ENCODE measurements at places on chromosomes 4 and X.

GRCh38 chrX:68440940-68441339 lies 7.6 kb upstream of the OPHN1 start:
- no peak for DNase-seq

DNA sequence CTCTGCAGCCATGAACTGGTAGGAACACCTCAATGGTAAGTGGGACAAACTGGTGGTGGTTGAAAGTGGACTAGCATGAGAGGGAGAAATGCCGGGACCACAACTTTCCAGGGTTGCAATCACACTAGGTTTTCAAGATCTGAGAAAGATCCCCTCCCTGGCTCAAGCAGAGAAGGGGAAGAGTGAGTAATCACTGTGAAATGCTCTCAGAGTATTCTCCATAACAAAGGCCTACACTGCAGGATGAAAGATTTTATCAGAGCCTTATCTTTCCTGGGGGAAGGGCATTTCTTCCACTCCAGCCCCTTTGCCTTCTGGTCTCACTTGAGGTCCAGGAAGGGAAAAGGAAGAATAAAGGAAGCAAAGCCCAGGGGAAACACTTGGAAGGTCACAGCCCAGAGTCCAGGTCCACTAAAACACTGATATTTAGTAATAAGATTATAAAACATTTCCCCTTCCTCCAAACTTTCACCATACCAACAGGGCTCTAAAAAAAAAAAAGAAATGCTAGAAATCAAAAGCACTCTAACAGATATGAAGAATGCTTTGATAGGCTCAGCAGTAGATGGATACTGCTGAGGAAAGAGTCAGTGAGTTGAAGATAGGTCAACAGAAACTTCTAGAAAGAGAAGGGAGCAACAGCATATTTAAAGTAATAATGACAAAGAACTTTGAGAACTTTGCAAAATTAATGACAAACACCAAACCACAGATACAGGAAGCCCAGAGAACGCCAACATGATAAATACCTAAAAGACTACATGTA lies 95.9 kb downstream of the WDFY3 start:
- no peak for DNase-seq

- no peak for DNase-seq
These were observed 125.8 kb upstream of the STX18 start for GRCh38 chr4:4667622-4668081.

- DNase-seq = peak; percentile 82
These were observed 597 bp upstream of the NUDT6 start for GRCh38 chr4:122922877-122923511.

GRCh38 chrX:70470850-70471289 lies 26.2 kb downstream of the DLG3 start:
- no peak for DNase-seq

DNA sequence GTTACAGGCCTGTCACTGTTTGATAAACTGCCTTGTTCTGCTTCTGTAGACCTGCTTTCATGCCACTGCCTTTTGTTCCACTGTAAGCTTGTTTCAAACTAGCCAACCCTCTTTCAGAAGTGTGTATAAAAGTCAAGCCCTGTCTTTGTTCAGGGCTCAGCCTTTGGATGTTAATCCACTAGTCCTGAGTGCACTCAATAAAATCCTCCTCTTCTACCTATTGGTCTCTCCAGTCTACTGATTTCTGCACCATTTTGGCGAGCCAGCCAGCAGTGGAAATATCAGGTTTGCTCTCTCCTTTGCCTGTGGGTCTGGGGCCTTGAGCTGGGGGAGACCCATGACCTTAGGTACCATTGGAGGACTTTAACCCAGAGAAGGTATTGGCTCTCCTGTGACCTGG lies 901.6 kb upstream of the NDST4 start:
- no peak for DNase-seq

- peak; percentile 11 for DNase-seq
These were observed 29.4 kb downstream of the IRF2 start for GRCh38 chr4:184444953-184445309.

- DNase-seq = peak; percentile 12
These were observed 43.0 kb downstream of the CCDC158 start for GRCh38 chr4:76377911-76378310.

DNA sequence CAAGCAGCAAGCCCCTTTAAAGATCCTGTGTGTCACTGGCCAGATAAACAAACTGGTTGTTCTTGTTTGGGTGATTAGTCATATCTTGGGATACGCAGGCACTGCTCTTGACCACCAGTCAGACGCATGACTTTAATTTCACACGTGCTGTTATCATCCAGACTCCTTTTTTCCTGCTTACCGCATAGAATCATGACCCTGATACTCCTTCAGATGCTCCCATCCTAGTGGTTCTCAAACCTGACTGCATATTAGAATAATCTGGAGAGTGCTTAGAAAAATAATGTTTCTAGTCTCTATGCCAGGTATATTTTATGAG lies 78.8 kb downstream of the CLDN22 start:
- no peak for DNase-seq

DNA sequence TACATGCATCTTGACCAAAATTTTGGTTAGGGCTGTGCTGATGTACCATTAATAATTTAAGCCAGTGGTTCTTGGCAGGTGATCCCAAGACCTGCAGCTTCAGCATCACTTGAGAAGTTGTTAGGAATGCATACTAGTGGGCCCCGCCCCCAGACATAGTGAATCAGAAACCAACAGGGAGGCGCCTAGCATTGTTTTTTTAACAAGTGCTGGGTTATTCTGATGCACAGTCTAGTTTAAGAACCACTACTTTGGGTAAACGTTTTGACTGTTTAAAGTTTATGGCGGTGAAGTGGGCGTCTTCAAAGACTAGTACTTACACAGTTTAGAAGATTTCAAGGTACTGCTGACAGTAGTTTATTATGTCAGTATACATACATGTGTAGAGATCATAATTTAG lies 23.6 kb downstream of the FAM199X start:
- DNase-seq = no peak

- no peak for DNase-seq
These were observed 198.8 kb upstream of the BMP3 start for GRCh38 chr4:80831383-80832361.

DNA sequence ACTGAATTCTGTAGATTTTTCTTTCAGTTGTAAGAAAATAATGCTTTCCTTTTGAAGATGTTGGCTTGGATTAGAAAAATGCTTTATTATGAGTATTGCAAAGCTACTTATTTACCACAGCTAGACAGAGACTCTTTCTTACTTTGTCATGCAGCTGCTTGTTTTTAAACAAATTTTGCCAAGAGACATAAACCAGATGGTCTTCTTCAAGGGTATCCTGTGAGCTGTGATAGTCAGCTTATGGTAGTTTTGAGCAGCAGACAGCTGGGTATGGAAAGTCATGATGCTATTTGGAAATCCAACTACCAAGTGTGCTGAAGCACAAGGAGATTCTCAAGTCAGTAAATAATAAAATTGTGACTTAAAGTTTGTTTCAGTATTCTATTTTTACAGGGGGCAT lies 941.5 kb downstream of the DMD start:
- DNase-seq = no peak

DNA sequence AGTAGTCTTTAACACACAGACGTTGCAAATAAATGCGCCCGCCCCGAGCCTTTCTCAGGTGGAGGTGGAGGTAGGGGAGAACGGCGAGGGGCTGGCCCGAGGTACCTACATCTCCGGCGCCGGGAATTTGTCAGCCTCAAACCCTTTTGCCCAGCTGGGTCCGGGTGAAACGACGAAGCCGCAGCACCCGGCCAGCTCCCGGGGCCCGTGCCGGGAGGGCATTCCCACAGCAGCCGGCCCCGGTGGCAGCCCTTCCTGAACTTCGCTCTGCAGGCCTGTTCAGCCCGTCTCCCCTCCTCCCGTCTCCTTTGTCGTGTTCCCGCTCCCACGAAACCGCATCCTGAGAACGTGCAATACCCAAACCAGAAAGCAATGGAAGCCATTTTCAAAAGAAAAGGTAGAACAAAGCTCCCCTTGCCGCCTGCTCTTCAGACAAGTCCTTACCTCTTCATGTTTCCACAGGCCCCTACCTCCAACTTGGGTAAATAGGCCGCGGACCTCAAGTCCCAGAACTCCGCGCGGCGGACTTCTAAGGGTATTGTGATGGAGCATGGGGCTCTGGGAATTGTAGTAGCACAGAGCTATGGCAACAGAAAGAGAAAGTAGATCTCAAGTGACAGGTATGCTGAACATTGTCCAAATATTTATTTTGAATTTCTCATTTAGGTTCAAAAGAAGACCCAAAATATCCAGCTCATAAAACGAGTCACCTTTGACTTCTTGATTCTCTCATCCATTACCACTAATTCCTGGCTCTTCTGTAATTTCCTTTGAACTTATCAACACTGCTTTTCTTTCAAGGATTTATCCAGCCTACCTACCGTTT lies at the start of gene RBM41:
RBM41 (minus strand) TSS at position 501 of the 826 bp plus-strand sequence; CDS start at position 452, 49 bp downstream.
- DNase-seq = peak; percentile 45

DNA sequence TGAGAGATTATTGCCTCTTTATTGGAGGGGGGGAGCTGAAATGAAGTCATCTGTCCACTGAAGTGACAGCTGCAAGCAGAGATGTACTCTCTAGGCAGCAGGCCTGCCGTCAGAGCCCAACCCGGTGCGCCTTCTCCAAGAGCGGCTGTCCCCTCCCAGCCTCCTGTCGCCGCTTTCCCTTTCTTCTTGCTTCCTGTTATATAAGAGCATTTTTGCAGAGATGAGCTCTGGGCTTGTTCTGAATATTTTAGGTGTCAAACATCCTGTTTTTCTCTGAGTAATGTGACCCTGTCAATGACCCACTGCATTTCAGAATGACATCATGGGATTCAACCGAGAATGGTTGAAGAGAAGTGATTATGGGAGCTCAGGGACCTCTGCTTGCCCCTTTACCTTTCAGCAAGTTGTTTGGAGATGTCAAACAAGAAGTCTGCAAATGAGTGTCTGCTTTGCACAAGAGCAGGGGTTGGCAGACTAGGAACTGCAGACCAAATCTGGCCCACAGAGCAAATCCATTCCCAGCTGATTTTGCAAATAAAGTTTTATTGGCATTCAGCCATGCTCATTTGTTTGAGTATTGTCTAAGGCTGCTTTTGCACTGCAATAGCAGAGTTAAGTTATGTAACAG lies 79.9 kb downstream of the SLC9A6 start:
- no peak for DNase-seq

- peak; percentile 40 for DNase-seq
These were observed 390.3 kb downstream of the SH2D1A start for GRCh38 chrX:124736553-124737270.

GRCh38 chr4:38780833-38781484 lies 1.8 kb downstream of the TLR10 start:
- no peak for DNase-seq

GRCh38 chrX:71941145-71941544 lies 30.5 kb downstream of the NHSL2 start:
- DNase-seq = no peak

GRCh38 chr4:155402941-155403340 lies 26.2 kb upstream of the MAP9 start:
- DNase-seq = no peak

DNA sequence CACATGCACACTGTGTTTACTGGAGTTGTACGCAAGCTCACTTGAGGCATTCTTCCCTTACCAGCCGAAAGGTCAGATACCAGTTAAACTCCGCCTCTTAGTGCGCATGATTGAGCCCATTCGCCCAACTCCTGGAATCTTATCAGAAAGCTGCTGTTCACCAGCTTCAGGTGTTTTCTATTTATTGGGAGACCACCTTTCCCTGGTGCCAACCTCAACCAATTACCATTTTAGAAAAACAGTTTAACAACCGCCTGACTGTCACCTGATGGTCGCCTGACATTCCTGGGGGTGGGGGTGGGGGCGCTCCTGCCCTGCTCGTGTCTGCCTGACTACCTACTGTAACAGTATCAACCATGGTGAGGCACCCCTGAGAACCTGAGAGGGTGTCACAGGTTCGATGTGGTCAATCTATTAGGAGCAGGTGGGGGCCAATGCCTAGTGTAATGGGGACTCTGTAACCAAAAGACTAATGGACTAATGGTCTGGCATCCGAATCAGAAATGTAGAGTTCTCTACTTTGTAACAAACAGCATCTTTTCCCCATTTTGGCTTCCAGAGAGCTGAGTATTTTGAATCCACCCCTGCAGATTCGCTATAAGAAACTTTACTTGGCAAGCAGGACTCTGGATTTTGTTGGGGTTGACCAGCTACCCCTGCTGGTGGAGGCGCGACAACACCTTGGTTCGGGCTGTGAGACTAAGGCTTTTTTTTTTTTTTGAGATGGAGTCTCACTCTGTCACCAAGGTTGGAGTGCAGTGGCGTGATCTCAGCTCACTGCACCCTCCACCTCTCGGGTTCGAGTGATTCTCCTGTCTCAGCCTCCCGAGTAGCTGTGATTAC lies 58.2 kb upstream of the ZNF157 start:
- DNase-seq = peak; percentile 8

GRCh38 chrX:5774446-5774845 lies 454.2 kb downstream of the NLGN4X start:
- no peak for DNase-seq

DNA sequence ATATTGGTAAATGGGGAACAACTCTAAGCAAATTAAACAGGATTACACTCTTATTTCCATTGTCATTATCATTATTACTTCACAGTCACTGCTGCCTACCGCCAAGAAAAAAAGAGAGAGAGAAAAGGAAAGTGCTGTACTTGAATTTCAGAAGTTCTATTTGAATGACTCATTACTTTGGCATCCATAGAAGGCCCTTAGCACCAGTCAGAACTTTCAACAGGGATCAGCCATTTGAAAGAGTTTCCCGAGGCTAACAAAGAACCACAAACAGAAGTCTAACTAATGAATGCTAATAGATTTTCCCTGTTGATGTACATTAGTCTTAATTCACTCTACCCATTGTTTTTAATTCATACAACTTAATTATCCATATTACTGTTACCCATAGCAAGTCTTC lies 116.3 kb downstream of the SHROOM4 start:
- no peak for DNase-seq

- no peak for DNase-seq
These were observed 22.4 kb downstream of the LPAR4 start for GRCh38 chrX:78769946-78770345.

DNA sequence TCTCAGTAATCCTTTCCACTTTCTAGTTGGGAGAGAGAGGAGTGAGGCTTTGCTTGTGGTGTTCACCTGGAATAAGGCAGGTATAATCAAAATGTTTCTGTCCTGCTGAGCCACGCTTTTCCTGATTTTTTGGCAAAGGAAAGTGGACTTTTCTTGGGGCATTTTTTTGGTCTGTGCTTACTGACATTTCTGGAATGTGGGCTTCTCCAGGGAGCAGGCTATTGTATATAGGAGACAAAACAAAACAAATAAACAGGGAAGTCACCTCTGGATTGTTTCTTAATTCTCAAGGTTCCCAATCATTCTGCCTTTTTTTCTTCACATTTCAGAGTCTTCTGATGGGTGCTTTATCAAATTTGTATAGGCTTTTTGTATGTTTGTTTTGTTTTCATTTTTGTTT lies 25.7 kb upstream of the RP2 start:
- no peak for DNase-seq

Data from stimulated activated CD8-positive, alpha-beta memory T cell treated with anti-CD3 and anti-CD28 coated beads, Interleukin-7, amount 100 ng/mL, for 4 hours (primary cell).